ENCODE measurements at places on chromosomes 6 and 20.

GRCh38 chr6:14807130-14807529, 438.7 kb upstream of the JARID2 start:
- no peak for DNase-seq

GRCh38 chr20:61989741-61990140, 75.9 kb downstream of the TAF4 start:
- DNase-seq: no peak

- DNase-seq: peak; percentile 87
Observed at GRCh38 chr6:44002593-44003344, 124.5 kb downstream of the MRPL14 start.

DNA sequence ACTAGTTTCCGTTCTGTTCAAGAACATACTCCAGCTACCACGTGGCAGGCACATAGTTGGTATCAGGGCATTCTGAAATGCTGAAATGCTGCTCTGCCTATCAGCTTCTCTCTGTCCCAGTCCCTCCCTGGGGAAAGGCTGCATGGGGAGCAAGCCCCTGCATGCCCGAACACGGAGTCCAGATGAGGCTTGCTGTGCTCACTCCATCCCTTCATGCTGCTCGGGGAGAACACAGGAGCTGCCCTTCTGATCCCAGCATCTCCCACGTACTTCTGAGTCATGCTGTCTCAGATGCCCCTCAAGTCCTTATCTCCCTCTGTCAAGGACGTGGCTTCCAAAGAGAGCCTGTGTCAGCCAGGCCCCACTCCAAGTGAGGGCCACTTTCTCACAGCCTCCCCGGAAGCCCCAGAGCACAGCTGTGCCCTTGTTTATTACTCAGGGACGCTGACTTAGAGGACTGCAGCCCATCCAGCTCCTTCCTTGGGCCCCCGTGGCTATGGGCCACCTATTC, 29.4 kb downstream of the THBS2 start:
- no peak for DNase-seq

- DNase-seq: no peak
Observed at GRCh38 chr6:20105838-20106237, 106.4 kb downstream of the MBOAT1 start.
